ENCODE measurements at places on chromosomes 4 and X. TPM values are rescaled to one million over a fixed set of nuclear protein-coding genes. Genes with fewer than 3 reads are reported as not detected.

SPARCL1 gene
- total RNA-seq: 1.7 TPM

STPG2 gene
- total RNA-seq: 0.75 TPM

NPY5R gene
- total RNA-seq: 0.17 TPM

DNA sequence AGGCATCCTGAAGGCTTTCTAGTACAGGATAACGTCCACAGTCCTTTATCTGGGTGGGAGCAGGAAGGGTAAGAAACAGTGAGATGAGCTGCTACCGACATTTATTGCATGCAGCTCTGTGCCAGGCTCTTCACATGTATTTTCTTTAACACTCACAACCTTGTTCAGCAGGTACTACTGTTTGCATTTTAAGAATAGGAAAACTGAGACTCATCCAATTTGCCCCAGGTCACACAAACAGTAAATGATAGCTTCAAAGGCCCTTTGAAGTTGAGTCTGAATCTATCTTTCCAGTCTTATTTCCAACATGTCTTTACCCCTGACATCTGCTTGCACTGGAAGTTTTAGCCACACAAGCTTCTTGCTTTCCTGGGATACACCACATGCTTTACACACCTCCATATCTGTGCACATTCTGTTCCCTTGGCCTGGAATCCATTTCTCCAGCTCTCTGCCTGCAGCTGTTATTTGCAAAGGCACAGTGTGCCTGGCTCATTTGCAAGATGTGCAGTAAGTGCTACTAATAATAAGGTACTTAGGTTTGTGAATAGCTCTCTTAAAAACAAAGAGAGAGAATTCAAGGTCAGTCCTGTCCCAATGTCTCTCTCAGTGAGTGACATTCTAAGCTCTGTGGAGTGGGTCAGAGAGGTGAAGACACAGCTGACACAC is 61.2 kb downstream of the METTL14 start:
- no peak for DNase-seq

DNA sequence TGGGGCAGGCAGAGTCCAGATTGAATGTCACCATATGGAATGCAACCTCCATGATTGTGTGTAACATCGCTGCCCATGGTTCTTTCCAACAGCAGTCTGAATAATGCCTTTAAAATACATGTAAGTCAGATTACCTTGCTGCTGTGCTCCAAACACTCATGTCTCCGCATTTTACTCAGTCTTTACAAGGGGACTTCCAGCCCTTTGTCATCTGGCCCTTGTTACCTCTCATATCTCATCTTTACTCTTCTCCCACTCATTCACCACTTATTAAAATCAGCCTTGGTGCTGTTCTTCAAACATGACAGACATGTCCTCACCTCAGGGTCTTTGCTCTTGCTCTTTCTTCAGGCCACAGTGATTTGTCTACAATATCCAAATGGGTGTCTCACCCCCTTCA is 200.4 kb upstream of the GYPA start:
- DNase-seq: no peak

DNA sequence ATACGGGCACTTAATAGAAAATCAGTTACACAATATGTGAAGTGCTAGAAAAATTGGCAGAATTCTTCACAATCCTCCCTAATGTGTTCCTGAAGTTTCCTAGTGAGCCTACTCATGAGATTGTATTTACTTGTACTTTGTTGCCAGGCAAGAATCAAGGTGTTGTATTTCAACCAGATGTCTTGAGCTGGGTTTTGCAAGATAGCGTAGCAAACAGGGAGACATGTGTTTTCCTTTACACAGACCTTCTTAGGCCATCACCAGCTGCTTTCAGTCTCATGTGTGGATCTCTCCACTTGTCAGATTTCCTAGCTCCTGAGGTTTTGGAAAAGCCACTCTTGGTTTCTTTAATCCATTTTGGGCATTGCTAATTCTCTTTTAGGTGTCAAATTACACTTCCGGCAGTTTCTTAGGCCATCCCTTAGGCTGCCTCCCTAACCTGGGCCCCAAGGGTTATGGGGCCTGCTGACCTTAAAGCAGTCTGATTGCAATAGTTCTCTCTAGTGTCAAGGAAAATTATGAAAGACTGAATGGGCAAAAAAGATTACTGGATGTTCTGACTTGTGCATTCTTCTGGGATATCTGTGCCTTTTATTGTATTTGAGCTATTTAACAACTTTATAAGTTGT is 12.2 kb upstream of the EDA start:
- DNase-seq: no peak

Measured in renal cortical epithelial cell (primary cell).